NCI-H1417 (cell line): ENCODE measurements at places on chromosomes 11 and 22.

GRCh38 chr11:33060271-33060670 lies 20.9 kb downstream of the TCP11L1 start:
- no peak for DNase-seq

DNA sequence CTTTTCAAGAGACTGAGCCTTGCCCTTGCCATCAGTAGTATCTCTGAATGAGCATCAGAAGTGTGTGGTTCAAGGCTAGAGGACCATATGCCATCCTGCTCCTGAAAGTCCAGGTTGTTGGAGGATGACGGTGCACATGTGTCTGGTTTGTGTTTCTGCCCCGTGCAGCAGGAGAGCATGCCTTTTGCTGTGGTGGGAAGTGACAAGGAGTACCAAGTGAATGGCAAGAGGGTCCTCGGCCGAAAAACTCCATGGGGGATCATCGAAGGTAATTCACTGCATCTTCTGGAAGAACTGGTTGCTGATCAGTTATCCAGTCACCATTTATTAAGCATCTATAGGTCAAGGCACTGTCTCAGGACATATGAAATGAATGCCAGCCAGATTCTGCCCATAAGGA lies 6.1 kb upstream of the WBP2NL start:
- no peak for DNase-seq

GRCh38 chr11:130282111-130282510 lies 32.6 kb downstream of the ZBTB44 start:
- DNase-seq: no peak

GRCh38 chr22:25567251-25567675 lies 2.8 kb downstream of the GRK3 start:
- DNase-seq: no peak

DNA sequence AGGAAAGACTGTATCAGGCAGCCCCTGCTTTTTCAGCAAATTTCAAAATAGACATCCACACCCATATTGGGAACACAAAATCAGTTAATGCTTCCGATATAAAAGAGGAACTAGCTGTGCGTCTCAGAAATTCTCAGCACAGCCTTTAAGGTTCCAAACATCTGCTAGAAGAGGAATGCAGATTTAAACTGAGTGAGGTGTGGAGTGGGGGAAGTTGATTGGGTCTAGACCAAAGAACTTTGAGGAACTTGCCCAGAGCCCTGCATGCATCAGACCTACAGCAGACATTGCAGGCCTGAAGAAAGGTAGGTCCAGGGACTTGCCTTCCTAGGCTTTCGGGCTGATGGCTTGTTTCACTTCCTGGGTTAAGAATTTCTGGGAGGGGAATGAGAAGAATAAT lies at the start of gene MS4A4A:
TSS of gene MS4A4A (plus strand) at position 255 of the 400 bp plus-strand sequence. CDS start at position 265, 10 bp downstream.
- DNase-seq: no peak
